HTR-8/SVneo (cell line): ENCODE measurements at places on chromosomes 7 and 10.

- no peak for DNase-seq
Observed at GRCh38 chr7:156823435-156823834, 69.5 kb downstream of the LMBR1 start.

DNA sequence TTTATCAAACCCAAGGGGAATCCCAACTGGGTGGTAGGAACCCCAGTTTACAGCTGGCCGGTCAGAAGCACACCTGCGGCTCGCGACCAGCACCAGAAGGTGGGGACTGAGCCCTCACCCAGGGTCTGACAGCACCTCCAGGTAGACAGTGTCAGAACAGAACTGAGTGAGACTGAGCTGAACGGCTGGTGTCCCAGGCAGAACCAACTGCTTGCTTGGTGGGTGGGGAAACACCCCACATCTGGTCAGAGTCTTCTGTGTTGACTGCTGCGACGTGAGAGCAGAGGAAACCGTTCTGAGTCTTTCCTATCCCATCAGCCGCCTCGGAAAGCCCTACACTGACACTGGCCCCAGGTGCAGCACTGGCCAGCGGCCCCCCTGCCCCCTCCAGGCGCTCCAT lies 160.7 kb downstream of the MAD1L1 start:
- no peak for DNase-seq

- DNase-seq = no peak
Observed at GRCh38 chr7:50371551-50372021, 67.1 kb downstream of the IKZF1 start.

DNA sequence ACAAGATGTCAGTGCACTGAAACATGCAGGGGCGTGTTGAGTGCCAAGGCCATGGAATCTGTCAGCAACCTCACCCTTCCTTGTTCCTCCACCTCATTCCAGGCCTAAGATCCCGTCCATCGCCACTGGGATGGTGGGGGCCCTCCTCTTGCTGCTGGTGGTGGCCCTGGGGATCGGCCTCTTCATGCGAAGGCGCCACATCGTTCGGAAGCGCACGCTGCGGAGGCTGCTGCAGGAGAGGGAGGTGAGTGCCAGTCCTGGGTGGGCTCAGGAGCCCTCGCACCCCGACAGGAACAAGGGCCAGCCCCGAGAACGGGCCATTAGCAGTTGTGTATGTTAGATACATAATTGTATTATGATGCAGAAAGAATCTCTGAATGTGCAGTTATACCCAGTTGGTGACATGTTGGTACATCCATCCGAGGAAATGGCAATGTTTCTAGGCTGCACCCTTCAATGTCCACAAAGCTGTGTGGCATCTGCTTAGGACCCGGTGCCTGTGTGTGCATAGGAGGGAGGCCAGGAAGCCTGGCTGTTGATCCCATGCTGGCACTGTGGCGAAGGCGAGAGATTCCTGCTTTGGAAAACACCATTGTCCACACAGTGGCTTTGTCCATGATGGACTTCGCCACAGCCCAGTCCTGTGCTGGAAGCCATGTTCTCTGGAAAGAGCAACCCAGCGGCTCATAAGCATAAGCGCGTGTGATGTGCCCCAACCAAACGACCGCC lies 154.2 kb downstream of the EGFR start:
- no peak for DNase-seq

GRCh38 chr7:27161214-27161720 lies 4.1 kb downstream of the HOXA9 start:
- no peak for DNase-seq

DNA sequence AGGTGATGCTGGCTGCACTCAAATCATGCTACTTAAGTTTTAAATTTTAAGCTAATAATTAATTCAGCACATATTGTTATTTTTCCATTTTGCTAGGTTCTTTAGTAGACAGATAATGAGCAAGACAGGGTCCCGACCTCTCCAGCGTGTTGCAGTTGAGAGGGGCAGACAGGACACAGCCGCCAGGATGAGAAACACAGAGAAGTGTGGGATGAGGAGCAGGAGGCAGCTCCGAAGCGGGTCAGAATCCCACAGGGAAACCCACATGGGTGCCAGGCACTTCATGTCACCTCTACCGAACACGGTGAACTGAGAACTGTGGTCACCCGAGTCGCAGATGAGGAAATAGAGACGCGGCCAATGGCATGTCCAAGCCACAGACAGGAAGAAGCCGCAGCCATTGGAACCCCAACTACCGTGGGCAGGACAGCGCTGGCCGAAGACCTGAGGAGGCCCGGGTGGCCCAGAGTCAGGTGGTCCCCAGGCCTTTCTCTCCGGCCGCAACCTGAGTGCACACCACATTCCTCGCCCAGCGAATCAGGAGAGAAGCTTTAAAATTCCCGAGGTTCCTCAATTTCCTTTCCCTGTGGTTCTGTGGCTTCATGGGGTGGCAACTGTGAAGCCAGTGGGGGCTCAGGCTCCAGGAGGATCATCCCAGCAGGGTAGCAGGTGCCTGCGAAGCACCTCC lies 213.0 kb downstream of the DNAJB6 start:
- DNase-seq = no peak

GRCh38 chr10:96387601-96388000 lies 28.8 kb upstream of the OPALIN start:
- no peak for DNase-seq
